ENCODE measurements at places on chromosomes 12 and 14. TPM values are rescaled to one million over a fixed set of nuclear protein-coding genes. Genes with fewer than 3 reads are reported as not detected.

Gene TMPRSS12
- total RNA-seq, result not detected

Gene FAR2
- total RNA-seq, result 13.2 TPM

Gene NTS
- total RNA-seq, result 0.50 TPM

Gene PLEKHG7
- total RNA-seq, result not detected

Gene COX14
- 26.0 TPM for total RNA-seq

Gene DCN
- total RNA-seq, result 1,986 TPM

Gene FOXG1
- total RNA-seq, result 0.83 TPM

Gene OR4K1
- not detected for total RNA-seq

Gene SCYL2
- 41.5 TPM for total RNA-seq

Gene DIO3
- total RNA-seq, result not detected

Gene ELK3
- 26.9 TPM for total RNA-seq

Gene CLEC7A
- total RNA-seq, result not detected

Gene TMEM229B
- 2.0 TPM for total RNA-seq

Gene RASSF8
- 54.9 TPM for total RNA-seq

Gene ATF1
- total RNA-seq, result 23.0 TPM

Gene TMED8
- total RNA-seq, result 6.0 TPM

Gene MNAT1
- total RNA-seq, result 35.7 TPM

Gene RPS26
- 136 TPM for total RNA-seq

Gene SOX5
- total RNA-seq, result 7.9 TPM

Gene LRP1-AS
- total RNA-seq, result not detected

Gene KCNA5
- not detected for total RNA-seq

Gene TAS2R7
- not detected for total RNA-seq

Gene ITGB7
- 0.44 TPM for total RNA-seq

Gene PMCH
- not detected for total RNA-seq

Gene NGB
- not detected for total RNA-seq

Gene TMED10
- total RNA-seq, result 364 TPM

Gene KDM2B
- total RNA-seq, result 47.5 TPM

Gene ACADS
- total RNA-seq, result 27.0 TPM

Gene TMEM263
- total RNA-seq, result 128 TPM

Gene HAL
- total RNA-seq, result under 0.01 TPM

Gene DIO2
- 16.1 TPM for total RNA-seq

Data from smooth muscle cell of trachea (primary cell).